ENCODE measurements at places on chromosomes 12 and 14.
A peak's percentile ranks its signal among the peaks of the same experiment; 100 is the strongest.

GRCh38 chr14:39140170-39140569 lies 26.0 kb downstream of the GEMIN2 start:
- DNase-seq, result no peak

- DNase-seq, result no peak
Observed at GRCh38 chr14:94689985-94690400, 77.8 kb downstream of the SERPINA3 start.

DNA sequence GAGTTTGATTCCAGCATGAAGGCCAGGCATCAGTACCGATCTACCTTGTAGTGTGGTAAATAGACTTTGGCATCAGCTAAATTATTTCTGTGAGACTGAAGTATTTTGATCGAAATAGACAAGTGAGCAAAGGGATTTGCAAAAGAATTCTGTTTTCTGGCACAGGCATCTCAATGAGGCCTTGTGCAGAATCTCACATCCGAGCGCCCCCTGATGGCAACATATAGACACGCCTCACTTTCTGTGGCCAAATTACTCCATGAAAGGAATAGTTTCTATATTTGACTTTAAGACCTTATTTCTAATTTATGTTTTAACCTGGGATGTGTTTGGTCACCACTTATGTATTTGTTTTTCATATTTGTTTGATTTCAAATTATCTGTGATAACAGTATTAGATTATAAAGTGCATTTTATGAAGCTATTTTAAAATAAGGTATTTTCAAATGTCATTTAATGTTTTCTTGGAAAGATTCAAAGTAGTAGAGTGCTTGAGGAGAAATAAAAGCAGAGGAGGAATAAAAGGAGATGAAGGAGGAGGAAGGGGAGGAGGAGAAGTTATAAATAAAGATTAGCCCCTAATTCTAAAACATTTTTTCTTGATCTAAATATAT lies 731.9 kb downstream of the NRXN3 start:
- no peak for DNase-seq

DNA sequence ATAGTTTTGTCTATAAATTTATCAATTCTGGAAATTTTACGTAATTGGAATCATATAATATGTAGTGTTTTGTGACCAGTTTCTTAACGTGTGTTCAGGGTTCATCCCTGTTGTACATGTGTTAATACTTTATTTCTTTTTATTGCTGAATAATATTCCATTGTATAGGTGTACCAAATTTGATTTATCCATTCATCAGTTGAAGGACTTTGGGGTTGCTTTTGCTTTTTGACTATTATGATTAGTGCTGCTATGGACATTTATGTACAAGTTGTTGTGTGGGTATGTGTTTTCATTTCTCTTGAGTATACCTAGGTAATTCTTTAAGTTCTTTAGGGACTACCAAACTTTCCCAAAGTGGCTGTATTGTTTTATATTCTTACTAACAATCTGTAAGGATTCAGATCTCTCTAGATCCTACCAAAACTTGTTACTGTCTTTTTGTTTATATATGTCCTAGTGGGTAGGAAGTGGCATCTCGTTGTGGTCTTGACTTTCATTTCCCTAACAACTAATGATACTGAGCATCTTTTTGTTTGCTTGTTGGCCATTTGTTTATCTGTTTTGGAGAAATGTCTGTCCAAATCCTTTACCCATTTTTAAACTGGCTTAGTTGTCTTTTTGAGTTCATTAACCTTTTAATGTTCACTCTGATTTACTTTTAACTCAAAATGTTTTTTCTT lies 14.9 kb downstream of the VRK1 start:
- DNase-seq, result no peak

- peak; percentile 73 for DNase-seq
Observed at GRCh38 chr14:77024171-77024691, 4.3 kb downstream of the IRF2BPL start.

DNA sequence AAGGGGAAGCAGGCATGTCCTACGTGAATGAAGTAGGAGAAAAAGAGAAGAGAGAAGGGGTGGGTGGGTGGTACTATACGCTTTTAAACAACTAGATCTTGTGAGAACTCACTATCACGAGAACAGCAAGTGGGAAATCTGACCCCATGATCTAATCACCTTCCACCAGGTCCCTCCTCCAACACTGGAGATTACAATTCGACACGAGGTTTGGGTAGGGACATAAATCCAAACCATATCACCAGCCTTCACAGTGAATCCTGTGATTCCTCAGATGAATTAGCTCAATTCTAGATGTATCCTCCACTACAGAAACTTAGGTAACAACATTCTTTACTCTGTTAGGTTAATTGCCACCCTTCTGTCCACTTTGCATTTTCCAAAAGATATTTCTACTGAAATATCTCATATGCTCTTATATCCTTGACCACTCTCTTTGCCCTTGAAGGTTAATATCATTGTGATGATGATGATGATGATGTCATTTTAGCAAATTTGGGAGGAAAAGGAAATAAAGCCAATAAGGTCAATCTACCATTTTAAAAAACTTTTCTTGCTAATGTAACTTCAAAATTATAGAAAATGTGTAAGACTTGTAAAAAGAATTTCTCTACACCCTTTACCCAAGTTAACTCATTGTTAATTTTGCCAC lies 23.2 kb upstream of the CCNT1 start:
- DNase-seq, result no peak

- DNase-seq, result no peak
Observed at GRCh38 chr12:15050659-15051058, 77.8 kb downstream of the PDE6H start.

DNA sequence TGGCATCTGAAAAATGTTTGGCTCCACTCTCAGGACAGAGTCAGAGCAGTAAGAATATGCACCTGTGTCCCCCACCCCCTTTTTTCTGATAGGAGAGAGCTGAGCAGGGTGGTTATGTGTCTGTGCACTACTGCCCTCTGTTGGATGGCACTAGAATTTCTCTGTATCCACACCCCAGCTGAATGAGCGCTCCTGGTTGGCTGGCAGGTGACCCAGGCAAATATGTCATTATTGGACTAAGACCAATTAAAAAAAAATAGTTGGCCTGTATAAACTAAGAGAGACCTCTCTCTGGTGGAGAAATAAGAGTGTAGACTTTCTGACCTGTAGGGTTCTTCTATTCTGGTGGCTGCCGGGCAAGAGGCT lies 107.0 kb downstream of the PTCSC3 start:
- DNase-seq, result no peak

GRCh38 chr14:64387232-64387781 lies 846 bp upstream of the MTHFD1 start:
- no peak for DNase-seq
